ENCODE measurements at places on chromosomes 2 and 18.
A peak's percentile ranks its signal among the peaks of the same experiment; 100 is the strongest.

- DNase-seq = no peak
Measured at GRCh38 chr2:407630-408029, 119.7 kb upstream of the ALKAL2 start.

- DNase-seq = no peak
Measured at GRCh38 chr18:35827903-35828275, 144.6 kb upstream of the RMP24 start.

- no peak for DNase-seq
Measured at GRCh38 chr18:59268721-59269562, 4.3 kb downstream of the RAX start.

- no peak for DNase-seq
Measured at GRCh38 chr2:99340669-99341236, 3.6 kb downstream of the EIF5B start.

DNA sequence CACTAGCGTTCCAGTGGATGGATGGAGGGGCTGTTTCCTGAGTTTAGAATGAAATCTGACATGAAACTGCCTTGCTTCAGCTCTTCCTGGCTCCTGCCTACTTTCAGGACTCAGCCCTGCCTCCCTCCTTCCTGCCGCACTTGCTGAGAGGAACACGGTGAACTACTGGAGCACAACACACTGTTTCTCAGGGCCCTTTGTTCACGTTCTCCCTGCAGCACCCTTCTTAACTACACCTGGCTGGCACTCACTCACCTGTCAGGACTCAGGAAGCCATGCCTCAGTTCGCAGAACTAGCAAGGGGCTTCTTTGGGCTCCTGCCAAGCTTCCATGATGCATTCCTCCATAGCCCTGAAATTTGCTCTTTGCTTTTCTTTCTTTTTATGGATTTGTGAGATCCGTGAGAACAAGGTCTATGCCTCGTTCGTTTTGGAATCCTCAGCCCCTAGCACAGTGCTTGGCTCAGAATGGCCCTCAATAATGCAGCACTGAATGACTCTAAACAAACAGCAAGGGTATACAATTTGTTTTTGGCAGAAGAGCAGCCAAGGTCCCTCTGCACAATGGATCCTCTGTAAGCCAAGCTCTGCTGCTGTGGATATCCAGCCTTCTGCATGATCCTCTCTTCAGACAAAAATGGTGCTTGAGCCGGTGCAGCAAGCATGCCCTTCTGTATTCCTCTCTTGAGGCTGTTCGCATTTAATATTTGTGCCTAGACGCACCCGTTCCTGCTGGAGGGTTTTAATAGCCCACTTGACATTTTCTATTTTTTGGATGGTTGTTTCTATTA lies 357.0 kb downstream of the TSN start:
- no peak for DNase-seq

DNA sequence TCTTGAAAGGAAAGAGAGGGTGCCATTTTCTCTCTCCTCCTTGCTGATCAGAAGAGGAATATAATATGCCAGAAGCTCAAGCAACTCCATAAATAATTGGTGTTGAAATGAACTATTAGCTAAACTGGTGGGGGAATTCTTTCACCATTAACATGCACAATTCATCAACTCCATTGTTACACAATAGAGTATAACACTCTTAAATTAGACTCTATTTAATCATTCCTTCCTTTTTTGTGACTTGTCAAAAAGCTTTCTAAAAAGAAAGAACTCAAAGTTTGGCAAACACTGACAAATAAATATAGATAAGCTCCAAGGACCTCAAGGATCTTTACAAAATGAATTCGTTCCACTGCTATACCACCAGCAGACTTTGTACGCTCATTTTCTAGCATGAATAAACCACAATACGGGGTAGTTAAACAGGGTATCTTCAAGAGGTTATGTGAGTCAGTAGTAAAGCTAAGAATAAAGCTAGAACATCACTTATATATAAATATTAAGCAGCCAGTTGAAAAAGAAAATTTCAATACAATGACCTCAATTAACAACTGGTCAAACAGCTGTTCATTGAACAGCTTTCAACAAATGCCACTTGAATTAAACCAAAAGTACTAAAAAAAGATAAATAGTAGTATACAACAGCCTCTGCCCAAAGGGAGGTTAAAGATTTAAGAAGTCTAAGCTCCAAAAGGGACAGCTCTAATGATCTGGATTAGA lies 6.4 kb downstream of the TRAK2 start:
- DNase-seq = peak; percentile 50

- DNase-seq = no peak
Measured at GRCh38 chr2:62042944-62043343, 137.5 kb downstream of the COMMD1 start.

GRCh38 chr2:153873052-153874048 lies 1.6 kb downstream of the GALNT13 start:
- no peak for DNase-seq

GRCh38 chr2:73253901-73254300 lies 19.8 kb downstream of the CCT7 start:
- no peak for DNase-seq

GRCh38 chr2:98697651-98698337 lies 33.1 kb downstream of the MGAT4A start:
- no peak for DNase-seq

- DNase-seq = no peak
Measured at GRCh38 chr2:240718896-240719490, 27.3 kb downstream of the AQP12A start.

DNA sequence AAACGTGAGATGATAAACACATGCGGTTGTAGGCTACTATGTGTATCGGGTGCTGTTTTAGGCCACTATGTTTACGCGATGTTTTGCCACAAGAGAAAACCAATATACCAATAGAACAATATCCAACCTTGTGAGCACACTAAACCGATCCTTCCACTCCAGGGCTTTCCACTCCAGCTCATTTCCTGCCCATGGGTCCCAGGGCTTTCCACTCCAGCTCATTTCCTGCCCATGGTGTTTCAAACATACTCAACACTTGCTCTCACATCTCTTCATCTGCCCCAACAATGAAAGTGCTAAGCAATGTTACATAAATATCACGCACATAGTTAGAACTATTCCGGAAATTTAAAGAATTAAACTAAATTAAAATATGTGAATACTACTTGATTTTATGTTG lies 80.0 kb downstream of the EPB41L3 start:
- DNase-seq = no peak

DNA sequence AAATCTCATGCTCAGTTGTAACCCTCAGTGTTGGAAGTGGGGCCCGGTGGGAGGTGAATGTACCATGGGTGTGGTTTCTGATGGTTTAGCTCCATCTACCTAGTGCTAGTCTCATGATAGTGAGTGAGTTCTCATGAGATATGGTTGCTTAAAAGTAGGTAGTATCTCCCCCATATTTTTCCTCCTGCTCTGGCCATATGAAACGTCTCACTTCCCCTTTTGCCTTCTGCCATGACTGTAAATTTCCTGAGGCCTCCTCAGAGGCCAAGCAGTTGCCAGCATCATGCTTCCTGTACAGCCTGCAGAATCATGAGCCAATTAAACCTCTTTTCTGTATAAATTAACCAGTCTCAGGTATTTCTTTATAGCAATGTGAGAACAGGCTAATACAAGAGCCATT lies 62.8 kb upstream of the RNF152 start:
- no peak for DNase-seq

DNA sequence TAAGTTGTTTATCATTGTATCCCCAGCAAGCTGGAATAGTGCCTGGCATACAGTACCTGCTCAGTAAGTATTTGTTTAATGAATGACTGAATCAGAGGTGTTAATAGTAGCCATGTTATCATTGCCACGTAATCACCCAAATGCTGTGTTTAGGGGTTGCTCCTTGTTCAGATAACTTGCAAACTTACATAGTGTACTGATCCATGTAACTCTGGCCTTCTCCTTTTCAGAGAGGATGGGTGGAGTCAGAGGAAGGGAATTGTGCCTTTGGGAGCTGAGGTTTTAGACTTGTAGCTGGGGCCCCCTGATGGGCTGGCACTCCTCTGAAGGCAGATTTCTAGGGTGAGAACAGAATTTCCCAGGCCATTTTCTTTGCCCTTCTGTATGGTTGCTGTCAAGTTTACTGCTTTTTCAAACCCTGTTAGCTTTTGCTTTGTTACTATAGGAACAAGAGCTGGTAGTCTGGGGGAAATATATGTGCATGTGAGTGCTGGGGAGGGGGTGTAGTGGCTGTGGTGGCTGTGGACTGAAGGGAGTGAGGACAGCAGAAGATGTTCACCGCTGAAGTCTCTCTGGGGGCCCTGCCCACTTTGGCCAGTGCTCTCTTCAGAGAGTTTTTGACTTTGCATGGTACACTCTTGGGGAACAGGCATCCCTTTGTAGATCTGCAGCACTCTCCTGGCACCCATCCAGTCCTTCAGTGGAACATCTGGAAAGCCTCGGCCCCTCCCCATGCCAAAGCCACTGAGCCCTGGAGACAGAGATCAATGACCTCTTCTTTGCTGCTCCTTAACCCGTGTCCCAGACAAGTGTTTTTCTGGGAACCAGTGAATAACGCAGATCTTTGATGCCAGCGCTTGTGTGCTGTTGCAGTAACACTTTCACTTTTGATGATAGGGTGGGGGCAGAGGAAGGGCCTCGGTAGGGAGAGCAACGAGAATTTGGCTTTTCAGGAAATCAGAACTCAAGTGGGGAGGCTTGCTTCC lies 209.0 kb downstream of the PRKCE start:
- DNase-seq = peak; percentile 49

DNA sequence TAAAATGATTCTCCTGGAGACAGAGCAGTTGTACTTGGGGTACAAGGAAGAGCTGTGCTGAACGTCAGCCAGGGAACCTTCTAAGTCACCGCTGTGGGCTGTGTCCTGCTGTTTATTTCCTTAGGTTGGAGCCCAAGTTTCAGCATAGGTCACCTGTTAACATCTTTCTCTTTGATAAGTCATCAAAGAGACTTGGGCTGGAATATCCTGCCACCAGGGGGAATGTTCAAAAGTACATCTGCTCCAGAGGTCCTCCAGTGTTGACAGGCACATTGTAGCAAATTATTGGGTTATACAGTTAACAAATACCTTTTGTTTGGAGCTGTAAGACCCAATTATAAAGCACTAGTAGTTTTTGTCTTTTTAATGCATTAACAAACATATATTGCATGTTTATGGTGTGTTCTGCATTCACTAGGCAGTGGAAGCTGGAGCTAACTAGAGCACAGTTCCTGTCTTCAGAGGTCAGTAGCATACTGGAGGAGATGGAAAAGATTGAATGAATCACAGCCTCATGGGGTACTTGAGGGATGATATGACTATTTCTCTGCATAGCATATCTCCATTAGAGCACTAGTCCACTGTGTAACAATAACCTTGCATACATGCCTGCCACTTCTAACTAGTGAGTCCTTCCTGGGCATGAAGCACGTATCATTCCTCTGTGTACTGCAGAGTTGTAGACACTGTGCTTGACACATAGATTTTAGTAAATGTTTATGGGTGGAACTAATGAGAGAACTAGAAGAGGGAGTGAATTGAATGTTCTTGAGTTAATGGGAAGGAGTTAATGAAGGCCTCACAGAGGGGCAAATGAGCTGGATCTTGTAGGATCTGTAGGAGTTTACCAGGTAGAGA lies 182.1 kb downstream of the AGAP1 start:
- DNase-seq = peak; percentile 58

- DNase-seq = no peak
Measured at GRCh38 chr2:81672516-81672915, 1368.0 kb upstream of the LRRTM1 start.

DNA sequence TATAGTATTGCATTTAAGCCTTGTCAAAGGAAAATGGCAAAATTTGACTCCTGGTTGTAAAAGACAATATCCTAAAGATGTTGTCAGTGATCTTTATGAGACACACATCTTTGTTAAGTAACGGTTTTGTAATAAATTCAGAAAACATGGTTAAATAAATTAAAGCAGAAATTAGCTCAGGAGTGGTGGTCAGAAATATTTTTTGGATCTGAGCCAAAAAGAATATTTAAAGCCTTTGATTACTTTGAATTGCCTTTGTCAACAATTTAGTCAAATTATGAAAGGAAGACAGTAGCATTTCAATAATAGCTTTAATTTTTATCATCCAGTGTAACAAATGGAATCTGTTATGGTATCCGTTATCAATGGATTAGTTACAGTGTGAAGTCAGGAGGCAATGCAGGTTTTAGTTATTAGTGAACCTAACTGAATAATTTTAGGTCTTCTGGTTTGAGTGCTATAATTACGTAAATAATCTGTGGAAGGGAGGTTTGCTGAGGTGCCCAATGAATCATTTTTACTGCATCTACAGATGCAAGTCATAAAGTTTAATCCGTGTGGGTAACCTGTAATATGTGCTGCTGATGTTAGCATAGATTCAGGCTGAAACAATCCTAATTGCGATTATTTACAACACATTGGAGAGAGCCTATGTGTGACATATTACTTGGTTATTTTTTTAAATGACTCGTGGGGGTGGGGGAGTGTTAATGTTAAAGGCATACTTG lies 42.7 kb downstream of the SMAD4 start:
- no peak for DNase-seq

- DNase-seq = no peak
Measured at GRCh38 chr2:234098681-234099080, 48.2 kb downstream of the SPP2 start.

DNA sequence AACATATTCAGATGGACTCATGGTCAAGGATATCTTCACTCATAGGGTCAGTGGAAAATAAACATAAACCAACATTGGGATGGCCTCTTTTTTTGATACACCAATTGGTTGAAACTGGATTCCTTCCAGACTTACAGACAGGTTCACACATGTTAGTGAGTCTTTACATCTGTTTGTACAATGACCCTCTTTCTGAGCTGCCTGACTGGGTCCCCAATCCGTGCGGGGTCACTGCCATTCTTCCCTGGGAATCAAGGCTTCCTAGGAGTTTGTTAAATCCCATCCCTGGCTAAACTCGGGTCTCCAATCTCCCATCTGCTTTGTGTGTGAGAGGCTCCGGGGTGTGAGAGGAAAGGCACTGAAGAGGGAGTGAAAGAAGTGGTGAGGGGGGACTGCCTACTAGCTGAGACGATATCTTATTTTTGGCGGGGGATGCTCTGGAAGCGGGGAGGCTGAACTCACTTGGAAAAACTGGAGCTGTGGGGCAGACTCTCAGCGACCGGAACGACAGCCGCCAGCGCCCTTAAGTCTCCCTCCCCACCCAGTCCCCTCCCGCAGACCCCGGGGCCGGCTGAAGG lies 487 bp downstream of the STARD6 start:
- DNase-seq = peak; percentile 8

DNA sequence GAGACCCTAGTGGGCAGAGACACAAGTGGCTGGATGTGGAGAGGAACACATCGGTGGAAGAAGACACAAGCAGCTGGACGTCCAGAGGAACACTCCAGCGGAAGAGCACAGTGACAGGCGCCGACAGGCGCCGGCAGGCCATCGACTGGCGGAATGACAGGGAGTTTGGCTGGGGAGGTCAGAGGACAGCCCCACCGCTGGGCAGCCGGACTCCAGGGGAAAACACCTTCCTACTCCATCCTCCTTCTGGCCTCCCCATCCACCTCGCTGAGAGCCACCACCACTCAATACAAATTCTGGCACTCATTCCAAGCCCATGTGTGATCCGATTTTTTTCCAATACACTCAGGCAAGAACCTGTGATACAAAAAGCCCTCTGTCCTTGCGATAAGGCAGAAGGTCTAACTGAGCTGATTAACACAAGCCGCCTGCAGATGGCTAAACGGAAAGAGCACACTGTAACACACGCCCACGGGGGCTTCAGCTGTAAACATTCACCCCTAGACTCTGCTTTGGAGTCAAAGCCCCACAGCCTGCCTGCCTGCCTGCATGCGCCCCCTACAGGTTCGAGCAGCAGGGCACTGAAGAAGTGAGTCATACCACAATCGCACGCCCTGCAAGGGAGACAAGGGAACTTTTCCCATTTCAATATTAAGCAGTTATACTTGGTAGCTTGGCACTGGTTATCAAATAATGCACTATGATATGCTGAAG lies 50.2 kb upstream of the LRP1B start:
- DNase-seq = no peak

- peak; percentile 96 for DNase-seq
Measured at GRCh38 chr2:207133820-207134519, 31.8 kb downstream of the KLF7 start.
